ENCODE measurements at places on chromosomes 7 and 10.

DNA sequence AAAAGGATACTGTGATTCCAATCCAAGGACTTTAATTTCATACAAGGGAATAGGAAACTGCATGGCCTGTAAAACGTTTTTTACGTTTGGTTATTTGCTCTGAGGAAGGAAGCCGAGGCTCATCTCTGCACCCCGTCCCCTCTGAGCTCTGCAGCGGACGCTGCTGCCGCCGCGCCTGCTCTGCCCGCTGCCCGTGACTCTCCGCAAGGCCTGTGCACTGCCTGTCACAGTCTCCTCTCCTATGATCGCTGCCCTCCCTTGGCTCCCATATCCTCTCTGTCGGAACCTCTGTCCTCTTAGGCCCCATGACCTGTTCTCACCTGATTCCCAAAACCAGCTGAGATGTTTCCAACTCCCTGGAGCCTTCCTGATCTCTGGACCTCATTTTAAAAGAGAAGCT, 320.3 kb upstream of the ZNF32 start:
- DNase-seq = no peak

GRCh38 chr7:125484755-125485154, 555.1 kb upstream of the POT1 start:
- no peak for DNase-seq

GRCh38 chr10:96390460-96390864, 31.7 kb upstream of the OPALIN start:
- no peak for DNase-seq

DNA sequence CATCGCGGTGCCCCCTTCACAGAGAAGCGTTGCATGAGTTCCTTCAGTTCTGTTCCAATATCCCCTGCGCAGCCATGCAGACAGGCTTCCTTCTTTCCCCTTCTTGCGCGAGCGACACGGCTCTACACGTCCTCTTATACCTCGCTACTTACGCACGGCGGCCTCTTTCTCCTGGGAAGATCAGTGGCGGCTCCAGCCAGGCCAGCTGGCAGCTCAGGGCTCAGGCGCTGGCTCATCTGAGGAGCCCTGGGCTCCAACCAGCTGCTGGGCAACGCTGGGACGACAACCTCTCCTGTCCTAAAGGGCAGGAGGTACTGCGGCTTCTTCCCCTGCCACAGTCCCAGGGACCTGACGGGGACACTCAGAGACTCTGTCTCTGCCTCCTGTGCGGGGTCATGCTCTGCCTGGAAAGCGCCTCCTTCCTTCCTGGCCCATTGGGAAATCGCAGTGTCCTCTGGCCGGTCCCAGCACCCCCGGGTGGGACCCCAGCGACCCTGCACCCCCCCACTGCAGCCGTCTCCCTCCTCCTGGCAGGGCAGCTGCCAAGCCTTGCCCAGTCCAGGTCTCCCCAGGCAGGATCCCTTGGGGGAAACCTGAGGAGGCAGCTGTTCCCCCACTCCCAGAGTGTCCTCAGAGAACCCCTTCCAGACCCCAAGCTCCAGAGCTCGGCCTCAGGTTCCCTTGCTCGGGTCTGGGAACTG, 5.0 kb upstream of the FAM20C start:
- peak; percentile 41 for DNase-seq

DNA sequence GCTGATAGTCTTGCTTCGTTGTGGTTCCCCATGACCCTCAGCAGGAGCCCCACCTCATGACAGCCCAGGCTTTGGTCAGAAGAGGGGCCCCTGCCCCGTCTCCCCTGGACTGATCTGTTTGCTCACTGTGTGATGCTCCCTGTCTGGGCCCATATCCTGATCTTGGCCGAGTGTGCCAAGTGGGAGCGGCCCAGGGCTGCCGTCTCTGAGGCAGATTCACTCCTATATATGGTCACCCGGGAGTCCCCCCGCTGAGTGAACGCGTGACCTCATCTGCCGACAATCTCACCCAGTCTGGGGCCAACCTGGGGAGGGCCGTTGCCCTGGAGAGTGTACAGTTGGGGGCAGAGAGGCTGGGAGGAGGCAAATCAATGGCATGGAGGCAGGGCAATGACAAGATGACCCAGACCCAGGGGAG, 34.5 kb downstream of the PPIF start:
- DNase-seq = no peak

DNA sequence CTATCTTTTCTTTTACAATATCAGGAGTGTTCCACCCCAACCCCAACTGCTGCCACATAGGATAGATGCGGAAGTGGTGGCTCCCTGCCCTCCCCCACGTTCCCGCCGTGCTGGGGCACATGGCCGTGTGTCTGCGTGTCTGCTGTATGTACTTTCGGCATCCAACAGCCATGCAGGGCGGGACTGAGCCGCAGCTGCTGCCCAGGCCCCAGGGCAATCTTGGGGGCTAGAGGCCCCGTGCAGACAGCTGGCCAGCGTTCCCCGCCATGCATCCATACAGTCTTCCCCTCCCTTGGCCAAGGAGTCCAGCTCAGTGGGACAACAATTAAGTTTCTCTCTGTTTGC, 162.7 kb downstream of the DGKB start:
- no peak for DNase-seq

DNA sequence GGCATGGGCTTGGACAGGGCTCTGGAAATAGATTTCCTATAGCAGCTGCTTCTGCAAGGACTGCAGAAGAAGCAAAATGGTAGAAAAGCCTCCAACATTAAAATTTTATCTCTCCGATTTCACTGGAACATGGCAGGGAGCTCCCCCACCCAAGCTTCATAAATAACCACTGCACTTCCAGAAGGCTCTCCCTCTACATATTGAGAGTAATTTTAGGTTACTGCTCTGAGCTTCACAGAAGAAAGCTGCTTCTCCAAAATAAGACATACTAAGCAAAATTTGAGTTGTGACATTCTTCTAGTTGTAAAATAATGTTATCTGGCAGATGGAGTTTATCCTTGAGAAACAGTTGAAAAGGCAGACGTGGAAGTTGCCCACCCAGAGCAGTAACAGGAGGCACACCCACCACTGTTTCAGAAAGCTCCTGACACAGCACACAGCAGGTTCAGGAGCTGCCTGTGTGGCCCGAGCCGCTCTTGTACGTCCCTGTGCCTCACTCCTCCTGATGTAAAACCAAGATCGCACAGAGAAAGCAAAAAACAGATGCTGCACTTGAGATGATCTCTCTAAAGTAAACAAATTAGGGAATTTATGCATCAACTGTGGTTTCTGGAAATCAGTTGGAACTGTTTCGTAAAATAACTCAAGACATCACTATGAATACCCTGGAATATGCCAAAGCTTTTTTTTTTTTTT, 621.0 kb downstream of the PARD3 start:
- no peak for DNase-seq

DNA sequence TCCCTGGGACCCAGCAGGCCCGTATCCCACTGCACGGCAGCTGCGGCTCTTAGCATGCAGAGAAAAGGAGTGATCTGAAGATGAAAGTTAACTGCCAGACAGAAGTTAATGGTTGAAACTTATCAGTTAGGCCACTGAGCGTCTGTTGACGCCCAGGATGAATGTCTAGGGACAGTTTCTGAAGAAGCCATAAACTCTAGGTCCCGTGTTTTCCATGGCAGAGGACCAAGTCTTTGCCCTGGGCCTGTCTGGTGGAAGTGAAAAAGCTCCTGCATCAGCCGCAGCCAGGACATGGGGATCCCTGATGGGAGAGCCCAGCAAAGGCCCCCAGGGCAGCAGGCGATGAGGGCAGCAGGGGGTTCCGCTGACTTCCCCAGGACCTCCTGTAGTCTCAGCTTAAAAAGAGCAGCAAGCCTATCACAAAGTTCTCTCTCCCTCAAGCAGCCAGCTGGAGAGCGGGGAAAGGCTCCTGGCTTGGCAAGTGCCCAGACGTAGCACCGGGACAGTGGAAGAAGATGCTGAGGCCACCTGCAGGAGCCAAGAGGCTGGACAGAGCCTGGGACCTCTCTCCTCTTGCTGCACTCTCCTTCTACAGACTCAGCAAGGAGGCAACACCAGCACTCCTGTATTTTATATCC, 79.6 kb downstream of the TNS3 start:
- DNase-seq = no peak

DNA sequence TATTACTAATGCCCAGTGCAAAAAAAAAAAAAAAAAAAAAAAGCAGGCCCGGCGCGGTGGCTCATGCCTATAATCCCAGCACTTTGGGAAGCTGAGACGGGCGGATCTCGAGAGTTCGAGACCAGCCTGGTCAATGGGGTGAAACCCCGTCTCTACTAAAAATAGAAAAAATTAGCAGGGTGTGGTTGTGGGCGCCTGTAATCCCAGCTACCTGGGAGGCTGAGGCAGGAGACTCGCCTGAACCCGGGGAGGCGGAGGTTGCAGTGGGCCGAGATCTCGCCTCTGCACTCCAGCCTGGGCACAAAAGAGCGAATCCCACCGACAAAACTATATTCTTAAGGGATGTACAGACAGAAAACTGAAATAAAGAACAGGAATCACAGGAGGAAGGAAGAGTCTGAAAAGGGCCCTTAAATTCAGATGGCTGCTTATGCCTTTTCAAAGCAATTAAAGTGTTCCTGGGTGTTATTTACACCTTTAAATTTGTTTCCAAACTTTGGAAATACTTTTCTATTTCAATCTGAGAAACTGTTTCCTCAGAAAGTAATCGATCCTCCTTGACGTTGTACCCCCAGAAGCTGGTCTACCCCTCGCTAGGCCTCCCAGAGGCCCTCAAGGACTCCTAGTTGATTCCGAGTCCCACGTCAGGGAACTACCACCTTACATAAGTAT, 2.0 kb upstream of the KMT2E start:
- peak; percentile 44 for DNase-seq

All from suppressor macrophage treated with lipopolysaccharide for 4 hours (primary cell).